HCT116 (cell line): ENCODE measurements at places on chromosomes 7 and 10.

DNA sequence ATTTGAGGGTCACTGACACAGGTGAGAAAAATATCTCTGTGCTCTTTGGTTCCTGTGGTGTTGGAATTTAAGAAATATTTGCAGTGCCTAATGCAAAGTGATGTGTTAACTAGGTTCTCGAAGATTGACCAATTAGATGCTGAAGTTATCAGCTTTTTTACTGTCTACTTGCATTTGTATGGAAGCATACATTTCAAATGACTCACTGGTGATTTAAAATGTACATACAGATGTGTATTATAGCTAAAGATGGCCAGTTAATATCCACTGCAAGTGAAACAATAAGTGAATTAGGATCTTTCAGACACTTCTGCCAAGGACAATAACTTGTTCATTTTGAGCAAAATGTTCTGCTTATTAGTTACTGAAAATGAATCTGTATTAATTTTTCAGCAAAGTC is 205.0 kb downstream of the FANK1 start:
- DNase-seq: no peak

GRCh38 chr10:66350622-66351399 is 575.0 kb upstream of the LRRTM3 start:
- DNase-seq: no peak

GRCh38 chr10:93413252-93413689 is 68.9 kb downstream of the MYOF start:
- no peak for DNase-seq

GRCh38 chr7:151851782-151852181 is 25.1 kb downstream of the PRKAG2 start:
- no peak for DNase-seq

GRCh38 chr7:29847916-29848315 is 41.6 kb downstream of the WIPF3 start:
- DNase-seq: no peak

DNA sequence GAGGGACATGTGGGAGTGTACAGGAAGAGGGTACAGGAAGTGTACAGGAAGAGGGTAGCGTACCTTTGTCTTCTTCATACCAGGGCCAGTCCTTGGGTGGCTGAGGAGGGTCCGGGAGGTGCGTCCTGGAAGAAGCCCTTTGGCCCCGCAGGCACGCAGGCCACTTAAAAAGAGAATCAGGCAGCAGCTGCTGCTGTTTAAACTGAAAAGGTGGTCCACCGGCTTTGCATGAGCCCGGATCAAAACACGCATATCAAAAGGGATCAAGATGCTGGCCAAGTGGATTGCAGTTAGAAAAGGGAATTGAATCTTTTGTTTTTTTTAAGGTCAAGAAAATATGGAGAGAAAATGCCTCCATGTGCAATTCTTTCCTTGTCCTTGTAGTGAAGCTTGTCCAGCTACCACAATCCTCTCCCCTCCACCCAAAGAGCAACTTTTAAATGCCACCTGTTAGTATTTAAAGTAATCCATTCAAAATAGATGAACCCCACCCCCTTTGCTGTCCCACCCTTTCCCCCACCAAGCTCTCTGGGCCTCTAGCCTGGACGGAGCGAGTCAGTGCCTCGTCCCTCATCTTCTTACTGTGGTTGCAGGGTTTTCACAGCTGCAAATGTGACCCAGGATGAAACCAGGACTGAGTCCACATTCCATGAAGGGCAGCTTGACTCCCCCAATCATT is 142.8 kb downstream of the GLCCI1 start:
- DNase-seq: no peak

- DNase-seq: no peak
Measured at GRCh38 chr7:107208024-107208521, 39.3 kb downstream of the HBP1 start.

DNA sequence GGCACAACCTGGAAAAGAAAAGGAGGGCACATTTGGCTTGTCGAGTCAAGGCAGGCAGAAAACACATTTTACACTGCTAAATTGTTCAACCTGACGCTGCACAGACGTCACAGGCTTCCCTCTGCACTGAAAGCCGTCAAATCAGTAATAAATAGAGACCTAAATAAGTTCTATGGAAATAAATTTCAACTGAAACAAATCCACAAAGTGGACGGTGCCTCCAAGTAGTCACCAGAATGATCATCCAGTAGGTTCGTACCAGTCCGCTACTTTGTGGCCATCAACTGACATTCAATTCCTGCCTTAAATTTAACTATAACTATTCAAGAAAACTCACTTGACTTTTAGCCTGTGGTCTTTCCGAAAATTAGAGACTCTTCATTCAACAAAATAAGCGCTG is 49.0 kb downstream of the NPVF start:
- no peak for DNase-seq

DNA sequence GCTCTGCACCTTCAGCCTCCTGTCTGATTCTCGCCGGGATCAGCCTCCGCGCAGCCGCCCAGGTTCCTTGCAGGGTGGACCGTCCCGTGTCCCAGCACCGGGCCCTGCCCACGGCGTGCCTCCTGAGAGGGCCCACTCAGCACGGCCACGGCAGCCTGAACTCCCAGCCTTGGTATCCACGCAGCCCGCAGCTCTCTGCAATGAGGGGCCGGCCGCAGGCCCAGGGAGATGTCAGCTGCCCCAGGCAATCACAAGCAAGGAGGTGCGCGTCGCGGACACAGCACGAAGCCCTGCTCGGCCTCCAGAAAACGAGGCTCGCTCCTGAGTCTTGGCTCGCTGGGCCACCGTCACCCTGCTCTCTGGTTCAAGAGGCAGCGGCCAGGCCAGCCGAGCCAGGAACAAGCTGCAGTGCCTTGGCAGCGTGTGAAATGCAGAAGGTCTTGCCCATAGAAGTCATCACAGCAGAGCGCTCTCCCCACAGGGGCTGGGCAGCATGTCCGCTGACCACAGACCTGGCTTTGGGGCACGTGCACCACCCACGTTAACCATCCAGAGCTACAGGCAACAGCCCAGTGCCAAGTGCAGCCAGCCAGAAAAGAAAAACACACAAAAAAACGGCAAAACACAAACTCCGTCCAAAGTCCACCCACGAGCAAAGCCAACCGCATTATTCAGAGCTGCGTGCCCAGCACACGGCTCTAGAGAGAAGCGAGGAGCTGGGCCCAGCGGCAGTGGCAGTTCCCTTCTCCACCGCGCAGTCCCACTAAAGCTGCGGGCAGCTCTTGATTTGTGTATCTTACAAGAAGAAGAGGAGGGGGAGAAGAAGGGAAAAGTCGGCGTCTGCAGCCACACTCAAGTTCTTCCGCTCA is 13.9 kb downstream of the GPER1 start:
- DNase-seq: no peak

DNA sequence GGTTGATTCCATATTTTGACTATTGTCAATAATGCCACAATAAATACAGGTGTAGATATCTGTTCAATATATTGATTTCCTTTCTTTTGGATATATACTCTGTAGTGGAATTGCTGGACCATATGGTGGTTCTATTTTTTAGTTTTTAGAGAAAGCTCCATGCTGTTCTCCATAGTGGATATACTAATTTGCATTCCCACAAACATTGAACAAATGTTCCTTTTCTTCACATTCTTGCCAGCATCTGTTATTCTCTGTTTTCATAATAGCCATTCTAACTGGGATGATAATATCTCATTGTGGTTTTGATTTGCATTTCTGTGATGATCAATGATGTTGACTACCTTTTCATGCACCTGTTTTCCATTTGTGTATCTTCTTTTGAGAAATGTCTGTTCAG is 973.7 kb downstream of the REEP3 start:
- no peak for DNase-seq

DNA sequence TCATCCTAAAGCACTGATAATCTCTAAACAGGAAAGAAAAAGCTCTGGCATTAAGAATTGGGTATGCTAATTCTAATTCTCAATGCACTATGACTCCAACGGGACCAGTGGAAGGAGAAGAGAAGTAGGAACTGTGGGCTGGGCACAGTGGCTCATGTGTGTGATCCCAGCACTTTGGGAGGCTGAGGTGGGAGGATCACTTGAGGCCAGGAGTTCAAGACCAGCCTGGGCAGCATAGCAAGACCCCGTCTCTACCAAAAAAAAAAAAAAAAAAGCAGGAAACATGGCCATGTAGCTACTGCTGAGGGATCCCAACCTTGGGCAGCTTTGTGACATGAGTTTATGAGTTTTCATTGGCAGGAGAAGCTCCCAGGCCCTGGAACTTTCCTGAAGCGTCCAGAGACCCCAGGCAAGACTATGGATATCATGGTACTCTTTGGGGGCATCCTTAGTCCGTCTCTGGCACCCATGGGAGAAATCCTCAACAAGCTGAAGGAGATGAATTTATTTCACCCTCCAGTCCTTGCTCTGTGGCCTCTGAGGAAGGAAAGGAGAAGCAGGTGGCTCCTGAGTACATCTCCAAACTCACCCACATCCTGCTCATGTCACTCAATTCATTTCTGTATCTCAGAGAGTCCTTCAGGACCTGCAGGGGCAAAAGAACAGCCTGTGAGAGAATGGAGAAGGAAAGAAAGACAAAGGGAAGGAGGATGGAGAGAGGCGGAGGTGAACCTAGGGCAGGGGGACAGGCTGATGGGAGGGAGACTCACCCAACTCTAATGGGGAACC is 99.5 kb downstream of the SPDYE5 start:
- no peak for DNase-seq

DNA sequence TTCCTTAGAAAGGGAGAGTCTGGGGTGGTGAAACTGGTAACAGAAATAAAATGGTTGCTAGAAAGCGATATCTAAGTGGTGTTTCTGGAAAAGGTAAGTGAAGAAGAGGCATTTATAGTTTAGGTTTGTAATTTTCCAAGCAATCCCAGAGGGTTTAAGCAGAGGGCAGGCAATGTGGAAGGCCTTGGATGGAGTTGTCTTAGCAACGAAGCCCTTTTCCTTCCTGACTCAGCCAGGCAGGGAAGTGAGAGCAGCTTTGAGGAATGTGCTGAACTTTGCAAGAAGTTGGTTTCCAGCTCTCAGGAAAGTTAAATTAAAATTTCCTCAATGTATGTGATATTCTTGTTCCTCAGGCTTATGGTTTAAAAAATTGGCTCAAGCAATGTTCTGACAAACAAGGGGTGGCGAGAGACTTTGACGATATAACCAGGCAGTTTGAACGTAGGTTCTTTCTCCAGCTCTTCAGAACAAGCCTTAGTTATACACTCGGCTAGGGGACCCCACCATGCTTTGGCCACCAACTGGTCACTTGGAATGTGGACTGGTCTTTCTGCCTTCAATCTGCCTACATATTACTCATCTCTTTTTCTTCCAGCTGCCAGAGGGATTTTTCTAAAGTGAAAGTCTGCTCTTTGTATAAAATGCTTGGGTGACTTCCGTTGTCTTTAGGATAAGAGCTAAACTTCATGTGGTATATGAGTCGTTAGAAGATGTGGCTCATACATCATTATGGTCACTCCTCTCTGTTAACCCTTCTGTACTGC is 66.9 kb upstream of the SLC25A13 start:
- DNase-seq: no peak

DNA sequence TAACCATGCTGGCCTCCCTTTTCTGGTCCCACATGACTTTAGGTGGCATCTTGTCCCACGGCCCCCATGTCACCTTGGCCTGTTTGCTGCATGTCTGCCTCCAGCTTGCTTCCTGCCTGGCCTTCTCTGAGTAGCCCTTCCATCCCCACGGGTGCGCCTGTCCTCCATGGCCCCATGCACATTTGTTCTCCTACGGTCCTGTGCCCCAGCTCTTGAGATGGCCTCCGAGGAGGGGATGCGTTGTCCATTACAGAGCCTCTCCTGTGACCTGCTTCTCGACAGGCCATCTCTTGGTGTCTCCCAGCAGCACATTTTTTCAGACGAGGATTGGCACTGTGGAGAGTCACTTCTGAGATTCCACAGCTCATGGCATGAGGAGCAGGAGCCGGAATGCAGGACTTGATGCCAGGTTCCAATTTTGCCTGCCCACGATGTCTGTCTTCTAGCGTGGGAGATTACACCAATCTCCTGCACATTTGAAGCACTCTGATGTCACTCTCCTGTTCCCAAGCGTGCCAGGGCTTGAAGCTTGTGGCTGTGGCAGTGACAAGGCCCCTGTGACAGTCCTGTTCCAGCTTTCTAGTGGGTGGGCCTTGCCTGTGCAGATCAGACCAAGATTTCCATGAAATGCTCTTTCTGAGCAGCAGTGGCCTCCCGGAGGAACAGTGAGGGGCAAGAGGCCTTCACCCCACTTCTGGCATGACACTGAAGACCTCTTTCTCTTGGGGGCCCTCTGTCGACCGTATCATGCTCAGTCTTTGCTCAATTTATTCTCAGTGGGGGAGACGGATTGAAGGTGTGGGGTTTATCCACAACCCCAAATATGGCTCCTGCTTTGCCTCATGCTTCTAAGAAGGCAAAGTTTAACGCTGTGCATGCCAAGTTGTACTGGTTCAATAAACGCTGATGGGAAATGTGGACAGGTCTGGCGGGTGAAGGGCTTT is 13.4 kb downstream of the WDFY4 start:
- DNase-seq: no peak

GRCh38 chr7:118111347-118111746 is 72.6 kb upstream of the LSM8 start:
- no peak for DNase-seq

GRCh38 chr10:9922126-9922870 is 1095.4 kb upstream of the CELF2 start:
- DNase-seq: no peak

DNA sequence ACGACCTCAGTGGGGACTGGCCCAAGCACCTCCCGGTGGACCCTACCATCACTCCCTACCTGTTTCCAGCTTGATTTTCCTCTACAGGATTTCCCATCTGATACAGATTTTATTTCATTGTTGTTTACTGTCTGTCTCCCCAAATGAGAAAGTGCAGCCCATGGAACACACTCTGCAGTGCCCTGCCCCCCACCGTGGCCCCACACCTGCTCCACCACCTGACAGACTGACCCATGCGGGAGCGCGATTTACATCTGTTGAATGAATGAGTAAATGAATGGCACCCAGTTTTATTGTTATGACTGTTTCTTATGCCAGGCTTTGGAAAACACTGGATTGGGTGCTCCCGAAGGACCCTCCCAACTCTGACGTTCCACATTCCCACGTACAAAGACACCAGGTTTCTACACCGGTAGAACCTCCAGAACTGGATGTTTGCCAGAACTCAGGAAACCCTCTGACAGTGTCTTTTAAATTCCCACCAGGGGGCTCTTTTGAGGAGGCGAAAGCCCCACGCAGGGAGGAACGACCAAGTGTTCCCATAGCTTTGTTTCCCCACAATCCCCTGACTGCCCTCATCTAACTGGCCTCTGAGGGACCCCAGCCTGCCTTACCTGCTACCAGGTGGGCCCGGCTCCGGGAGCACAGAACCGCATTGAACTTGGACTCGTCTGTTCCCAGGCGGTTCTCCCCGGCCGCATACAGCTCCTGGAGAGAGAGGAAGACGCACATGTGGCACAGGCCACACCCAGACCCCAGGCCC is 29.0 kb downstream of the PLAC9 start:
- no peak for DNase-seq

DNA sequence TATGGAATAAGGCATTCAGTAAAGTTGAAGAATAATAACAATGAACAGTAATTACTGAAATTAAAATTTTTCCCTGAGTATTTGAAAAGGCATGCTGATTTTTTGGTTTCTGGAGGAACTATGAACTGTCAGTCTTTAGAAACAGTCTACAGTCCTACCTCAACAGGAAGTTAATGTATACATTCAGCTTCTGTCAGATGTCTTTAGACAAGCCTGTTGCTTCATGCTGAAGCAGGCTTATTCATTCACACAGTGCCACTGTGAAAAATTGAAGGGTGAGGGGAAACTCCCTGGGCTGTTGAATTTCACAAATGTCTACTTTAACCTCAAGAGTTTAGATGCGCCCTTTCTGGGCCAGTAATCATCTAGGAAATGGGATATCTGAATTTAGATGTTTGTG is 3.5 kb downstream of the NRF1 start:
- no peak for DNase-seq

GRCh38 chr7:73423519-73424488 is 9.8 kb upstream of the FZD9 start:
- no peak for DNase-seq
